ENCODE measurements at places on chromosomes 13 and 19.

DNA sequence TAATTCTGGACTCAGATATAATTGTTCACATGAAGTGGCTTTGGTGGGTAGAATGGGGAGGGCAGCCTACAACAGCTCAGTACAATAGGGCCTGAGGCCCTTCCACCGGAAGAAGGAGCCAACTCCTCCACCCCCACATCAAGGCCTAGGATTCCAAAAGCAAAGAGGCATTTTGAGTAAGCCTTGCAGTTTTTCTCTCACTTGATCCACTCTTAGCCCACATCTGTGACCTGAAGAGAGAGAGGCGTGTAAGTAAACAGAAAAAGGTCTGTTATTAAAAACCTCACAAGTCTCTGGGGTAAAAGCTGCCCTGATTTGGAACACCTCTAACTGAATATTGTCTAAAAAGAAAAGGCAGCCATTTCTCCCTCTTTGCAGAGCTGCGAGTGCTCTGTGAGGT is 214.1 kb upstream of the KL start:
- no peak for DNase-seq

- DNase-seq = no peak
Measured at GRCh38 chr13:101941095-101941783, 460.6 kb downstream of the FGF14 start.

GRCh38 chr19:11105014-11105636 is 15.9 kb downstream of the LDLR start:
- DNase-seq = no peak

DNA sequence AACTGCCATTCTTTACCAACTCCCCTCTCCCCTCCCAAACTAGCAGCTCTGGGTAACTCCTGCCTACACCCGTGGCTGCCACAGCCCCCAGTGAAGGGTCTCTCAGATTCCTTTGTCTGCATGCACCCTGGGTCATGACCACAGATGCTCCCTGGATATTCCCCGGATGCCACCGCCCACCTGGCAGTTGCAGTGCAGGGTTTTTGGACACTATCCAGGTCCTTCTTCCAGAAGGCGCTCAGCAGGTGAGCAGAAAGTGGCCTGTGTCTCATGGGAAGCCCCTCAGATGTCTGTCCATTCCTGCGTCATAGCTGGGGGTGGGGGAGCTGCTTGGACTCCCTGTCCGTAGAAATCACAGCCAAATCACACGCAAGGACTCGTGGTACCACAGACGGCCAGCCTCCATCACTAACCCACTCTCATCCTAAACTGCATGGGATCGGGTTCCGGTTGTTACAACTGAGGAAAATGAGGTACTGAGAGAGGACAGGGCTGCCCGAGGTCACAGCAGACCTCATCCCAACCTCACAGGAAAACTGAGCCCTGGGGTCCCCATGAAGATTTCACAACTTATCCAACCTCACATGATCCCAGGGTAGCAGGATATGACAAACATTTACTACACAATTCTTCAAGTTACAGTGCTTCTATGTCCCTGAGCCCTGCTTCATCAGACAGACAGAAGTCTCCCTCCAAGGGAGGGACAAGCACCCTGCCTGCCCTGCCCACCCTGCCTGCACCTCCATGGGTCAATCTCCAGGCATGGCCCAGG is 38.6 kb downstream of the ELL start:
- no peak for DNase-seq

Measured in activated CD8-positive, alpha-beta memory T cell treated with anti-CD3 and anti-CD28 coated beads for 1 hour (primary cell).